ENCODE measurements at places on chromosomes 12 and 14.

GRCh38 chr12:114508529-114509129 is 102.7 kb upstream of the TBX5 start:
- peak; percentile 78 for DNase-seq

DNA sequence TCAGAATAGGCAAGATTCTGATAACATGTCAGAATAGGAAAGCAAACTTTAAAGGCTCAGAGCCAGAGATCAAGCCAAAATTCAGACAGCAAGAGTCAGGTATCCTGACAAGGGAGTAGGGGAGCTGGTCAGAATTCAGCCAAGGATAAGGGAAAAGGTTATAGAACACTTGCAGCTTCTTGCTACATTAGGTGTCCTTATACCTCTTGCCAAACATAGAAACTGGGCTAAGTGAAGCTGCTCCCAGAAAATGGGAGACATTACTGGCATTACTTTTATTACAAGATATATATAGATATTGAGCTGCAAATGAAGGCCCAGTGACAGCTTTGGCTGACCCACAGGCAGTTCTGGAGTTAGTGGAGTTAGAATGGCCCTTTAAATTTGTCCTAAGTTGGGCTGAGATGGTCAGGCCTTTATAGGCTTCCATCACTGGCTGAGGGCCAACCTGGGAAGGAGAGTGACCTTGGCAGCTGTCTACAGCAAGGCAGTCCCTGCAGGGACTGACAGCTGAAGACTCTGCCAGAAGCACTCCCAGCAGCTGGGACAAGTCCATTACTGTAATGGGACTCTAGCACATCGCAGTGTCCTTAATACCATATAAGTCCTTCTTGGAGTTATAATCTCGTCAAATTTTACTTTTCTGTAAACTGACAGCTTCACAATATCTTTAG is 83.0 kb downstream of the LRRC9 start:
- no peak for DNase-seq

DNA sequence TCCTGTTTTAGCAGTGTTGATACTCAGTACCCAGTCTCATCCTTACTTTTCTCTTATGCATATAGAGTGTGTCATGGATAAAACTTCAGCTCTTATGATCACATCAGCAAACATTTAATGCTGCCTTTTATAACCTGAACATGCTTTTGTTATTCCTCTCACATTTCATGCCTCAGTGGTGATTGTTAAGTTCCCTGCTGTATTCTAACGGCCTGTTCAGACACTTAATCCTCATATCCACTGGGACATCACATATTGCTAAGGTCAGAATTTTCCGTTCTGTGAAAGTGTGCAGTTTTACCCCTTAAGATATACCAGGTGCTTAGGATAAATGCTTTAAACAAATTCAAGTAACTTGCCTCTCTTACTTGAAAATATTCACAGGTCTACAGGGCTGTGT is 268.7 kb upstream of the SEL1L start:
- DNase-seq: no peak

- DNase-seq: peak; percentile 85
Observed at GRCh38 chr14:104650057-104650980, 39.1 kb upstream of the INF2 start.

DNA sequence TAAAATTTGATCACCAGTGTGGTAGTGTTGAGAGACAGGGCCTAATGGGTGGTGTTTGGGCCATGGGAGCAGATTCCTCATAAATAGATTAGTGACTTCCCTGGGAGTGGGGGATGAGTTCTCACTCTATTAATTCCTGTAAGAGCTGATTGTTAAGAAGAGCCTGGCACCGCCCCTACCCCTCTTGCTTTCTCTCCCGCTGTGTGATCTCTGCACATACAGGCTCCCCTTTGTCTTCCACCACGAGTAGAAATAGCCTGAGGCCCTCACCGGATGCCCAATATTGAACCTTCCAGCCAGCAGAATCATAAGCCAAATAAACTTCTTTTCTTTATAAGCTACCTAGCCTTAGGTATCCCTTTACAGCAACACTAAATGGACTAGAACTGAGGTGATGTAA is 31.9 kb upstream of the CAND1 start:
- DNase-seq: no peak

- DNase-seq: no peak
Observed at GRCh38 chr12:115872919-115873357, 404.6 kb downstream of the MED13L start.

GRCh38 chr12:2832550-2833127 is 2.2 kb downstream of the NRIP2 start:
- no peak for DNase-seq

DNA sequence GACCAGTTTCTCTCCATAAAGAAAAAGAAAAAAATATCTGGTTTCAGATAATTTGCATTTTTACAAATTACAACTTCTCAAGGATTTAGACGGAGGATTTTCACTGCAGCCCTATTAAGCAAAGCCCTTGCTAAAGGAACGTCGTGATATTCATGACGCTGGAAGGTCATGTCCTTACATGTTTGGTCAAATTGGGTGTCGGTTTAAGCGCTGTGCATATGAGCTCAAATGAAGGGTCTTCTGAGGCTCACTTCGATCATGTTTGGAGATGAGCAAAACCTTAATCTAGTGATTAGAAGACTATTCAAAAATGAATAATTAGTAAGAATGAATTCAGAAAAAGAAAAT is 67.3 kb upstream of the USP15 start:
- DNase-seq: no peak

GRCh38 chr12:50221228-50222008 is 54.2 kb upstream of the CERS5 start:
- no peak for DNase-seq

- DNase-seq: no peak
Observed at GRCh38 chr12:57579011-57579410, 12.0 kb upstream of the PIP4K2C start.

DNA sequence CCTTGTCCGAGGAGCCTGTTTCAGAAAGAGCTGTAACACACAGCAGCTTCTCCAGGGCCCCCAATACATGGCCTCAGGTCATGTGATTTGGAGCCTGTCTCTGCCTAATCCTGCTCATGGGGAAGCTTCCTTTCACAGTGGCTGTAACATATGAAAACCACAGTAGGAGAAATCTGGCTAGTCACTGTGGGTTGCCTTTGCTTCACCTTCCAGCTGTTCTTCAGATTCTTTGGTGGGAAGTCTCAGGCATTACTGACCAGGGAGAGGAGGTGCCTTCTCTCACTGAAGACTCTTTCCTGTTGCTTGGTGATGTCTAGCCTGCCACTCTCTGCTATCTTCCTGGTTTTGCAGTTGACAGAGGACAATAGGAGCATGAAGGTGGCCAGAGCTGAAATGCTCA is 350.6 kb downstream of the DPF3 start:
- no peak for DNase-seq

DNA sequence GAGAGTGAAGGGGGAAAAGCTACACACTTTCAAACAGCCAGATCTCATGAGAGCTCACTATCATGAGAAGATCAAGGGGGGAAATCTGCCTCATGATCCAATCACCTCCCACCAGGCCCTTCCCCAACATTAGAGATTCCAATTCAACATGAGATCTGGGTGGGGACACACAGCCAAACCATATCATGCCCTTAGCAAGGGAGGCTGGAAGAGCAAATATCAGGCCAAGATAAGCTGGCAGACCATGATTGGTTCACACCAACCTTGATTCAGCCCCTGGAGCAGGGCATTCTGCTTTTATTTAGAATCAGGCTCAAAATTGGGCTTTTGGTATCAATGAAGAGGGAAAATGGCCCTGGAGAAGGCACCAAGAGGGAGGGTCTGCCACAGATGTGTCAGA is 137.4 kb downstream of the PRKCH start:
- no peak for DNase-seq

DNA sequence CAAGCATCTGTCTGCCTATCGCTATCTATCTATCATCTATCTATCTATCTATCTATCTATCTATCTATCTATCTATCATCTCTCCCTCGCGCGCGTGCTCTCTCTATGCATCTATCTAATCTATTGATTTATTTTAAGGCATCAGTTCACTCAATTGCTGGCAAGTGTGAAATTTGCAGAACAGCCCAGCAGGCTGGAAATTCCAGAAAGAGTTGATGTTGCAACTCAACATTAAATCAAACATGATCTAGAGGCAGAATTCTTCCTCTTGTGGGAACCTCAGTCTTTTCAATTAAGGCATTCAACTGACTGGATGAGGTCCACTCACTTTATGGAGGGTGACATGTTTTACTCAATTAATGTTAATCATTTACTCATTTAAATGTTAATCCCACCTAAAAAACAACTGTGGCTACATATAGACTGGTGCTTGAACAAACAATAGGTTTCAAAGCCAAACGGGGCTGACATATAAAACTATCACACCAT is 1210.8 kb downstream of the GALC start:
- no peak for DNase-seq

DNA sequence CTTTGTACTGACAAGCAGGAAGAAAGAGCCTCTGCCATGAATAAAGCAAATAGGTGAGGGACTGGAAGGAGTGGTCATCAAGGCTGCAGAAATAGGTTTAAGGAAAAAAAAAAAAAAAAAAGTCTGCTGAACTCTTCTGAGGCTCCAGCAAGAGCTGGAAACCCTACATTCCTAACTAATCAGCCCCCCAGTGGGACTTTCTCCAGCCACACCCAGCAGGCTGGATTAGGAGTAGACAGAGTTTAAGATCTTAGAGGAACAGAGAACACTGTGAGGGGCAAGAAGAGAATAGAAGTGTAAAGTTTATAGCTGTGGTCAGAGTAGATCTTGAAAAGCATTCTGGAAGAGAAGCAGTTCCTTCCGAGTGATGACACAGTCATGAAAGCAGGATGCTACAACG is 66.4 kb downstream of the ATXN2 start:
- no peak for DNase-seq

DNA sequence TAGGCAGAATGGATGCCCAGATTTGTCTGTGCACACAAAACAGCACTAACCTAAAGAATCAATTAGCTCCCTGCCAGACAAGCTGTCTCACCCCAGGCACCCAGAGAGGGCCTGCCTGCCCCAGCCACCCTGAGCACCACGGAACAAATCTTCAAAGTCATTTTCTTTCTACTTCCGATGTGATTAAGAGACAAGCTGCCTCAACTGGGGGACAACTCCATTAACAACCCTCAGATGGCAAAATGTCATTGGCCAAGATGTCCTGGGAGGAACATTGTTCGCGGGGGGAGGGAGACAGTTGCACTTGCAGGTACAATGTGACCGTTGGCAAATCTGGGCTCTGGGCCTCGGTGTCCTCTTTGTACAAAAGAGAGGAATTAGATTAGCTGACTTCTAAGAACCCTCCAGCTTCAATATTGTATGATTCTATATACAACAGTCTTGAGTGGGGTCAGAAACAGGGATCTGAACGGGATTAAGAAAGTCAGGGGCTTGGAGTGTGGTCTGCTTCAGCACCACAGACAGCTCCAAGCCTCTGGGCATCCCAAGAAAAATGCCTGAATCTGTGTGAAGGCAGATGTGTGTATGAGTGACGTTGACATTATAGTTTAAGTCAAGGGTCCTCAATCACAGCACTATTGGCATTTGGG is 42.8 kb upstream of the CMKLR1 start:
- peak; percentile 28 for DNase-seq

DNA sequence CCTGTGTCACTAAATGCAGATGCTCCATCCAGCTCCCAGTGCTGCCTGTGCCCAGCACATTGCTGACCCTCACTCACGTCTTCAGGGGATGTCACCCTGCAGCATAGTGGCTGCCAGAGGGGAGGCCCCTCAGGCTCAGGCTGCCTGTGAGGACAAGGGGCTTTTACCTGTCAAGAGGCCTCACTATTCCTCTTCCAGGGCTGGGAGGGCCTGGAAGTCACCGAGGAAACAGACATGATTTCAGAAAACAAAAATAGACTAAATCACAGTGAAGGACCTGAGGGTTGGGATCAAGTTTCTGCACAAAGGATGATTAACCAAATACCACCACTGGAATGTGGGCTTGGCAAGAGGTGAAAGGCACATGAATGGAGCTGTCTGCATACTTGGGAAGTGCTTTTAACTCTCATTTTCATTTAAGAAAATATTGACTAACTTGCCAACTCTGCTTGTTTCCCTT is 1202.3 kb downstream of the BCL11B start:
- DNase-seq: no peak
